ENCODE measurements at places on chromosomes 6 and 20. TPM values are rescaled to one million over a fixed set of nuclear protein-coding genes. Genes with fewer than 3 reads are reported as not detected.

The TINAG gene
- total RNA-seq, result not detected

The PRDM13 gene
- 16.6 TPM for total RNA-seq

The FKBP1C gene
- not detected for total RNA-seq

The SPDEF gene
- 1.8 TPM for total RNA-seq

The WFDC5 gene
- not detected for total RNA-seq

The IL17A gene
- total RNA-seq, result not detected

The RBPJL gene
- not detected for total RNA-seq

The AVP gene
- not detected for total RNA-seq
